ENCODE measurements at places on chromosomes 6 and 20. TPM values are rescaled to one million over a fixed set of nuclear protein-coding genes. Genes with fewer than 3 reads are reported as not detected.

The TAP2 gene
- 14.1 TPM for total RNA-seq

DNA sequence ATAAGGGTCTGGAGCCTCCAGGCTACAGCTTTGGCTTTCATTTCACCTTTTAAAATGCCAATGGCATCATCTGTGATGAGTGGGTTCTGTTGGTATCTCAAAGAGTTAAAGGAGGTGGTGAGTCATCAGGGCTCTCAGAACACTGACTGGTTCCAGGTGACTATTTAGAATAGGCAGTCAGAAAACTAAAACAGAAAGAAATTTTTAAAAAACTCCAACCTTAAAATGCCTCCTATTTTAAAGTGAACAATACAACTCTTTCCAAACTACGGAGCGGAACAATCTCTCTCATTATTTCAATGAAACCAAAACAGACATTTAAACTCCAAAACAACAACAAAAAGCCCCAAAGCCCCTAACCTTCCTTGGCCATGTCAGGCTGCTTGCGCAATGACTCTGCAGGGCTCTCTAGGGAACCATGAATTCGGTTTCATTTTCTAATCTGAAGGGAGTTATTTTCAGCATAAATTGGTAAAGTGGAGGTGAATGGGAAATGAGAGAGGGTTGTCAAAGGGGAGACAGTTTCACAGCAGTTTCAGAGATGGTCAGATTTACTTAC lies 194.9 kb downstream of the KIF6 start:
- DNase-seq, result no peak

The TFEB gene
- total RNA-seq, result 21.8 TPM

The OOEP gene
- not detected for total RNA-seq

DNA sequence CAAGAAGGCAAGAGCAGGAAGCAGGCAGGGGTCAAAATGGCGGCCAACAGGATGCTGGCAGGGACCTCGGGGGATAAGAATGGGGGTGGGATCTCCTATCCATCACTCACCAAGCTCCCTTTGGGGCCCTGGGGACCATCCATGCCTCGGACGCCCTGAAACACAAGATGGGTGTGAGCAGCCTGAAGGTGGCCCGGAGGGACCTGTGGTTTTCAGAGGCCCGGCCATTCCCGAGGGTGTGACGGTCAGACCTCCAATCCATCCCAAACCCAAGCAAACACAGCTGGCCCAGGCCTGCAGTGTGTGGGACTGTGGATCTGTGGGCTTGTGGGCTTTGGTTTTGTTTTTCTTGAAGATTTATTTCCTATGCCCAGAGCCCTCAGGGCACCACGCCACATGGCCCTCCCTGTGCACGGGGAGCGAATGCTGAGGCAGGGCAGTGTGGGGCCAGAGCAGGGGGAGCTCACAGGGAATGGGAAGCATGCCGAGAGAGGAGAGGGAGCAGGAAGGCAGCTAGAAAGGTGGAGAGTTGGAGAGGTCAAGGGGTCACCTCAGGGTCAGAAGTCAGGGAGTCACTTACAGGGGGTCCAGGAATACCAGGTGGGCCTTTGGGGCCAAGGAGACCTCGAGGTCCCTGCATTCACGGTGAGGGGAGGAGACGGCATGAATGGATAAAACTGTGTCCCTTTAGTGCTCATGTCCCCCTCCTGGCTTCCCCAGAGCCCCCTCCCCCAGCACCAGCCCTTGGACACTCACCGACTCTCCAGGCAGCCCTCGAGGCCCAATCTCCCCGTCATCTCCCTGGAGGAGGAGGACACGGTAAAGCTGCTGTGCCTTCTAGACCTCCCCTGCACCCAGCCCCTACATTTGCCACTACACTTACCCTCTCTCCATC lies 14.5 kb downstream of the COL11A2 start:
- no peak for DNase-seq

DNA sequence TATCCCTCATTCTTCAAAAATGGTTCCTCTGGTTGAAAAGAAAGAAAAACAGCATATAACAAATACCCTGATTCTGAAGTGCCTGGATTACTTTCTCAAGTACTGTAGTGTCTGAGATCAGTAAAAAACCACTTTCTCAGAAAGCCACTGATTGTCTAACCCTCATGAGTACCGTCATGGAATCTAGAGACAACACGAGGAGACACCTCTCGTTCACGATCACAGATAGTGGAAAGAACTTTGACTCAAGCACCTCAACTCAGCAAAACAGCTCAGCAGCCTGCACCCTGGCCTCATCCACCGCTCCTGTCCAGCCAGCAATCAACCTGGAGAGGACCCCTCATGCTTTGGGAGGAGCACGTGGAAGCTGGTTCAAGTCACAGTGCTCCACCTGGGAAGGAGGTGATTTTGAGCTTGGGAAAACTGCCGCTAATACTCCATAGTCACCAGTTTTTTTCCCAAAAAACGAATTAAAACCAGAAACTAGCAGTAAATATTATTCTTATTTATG lies 1.0 kb downstream of the SCML4 start:
- DNase-seq, result no peak

The LPA gene
- 0.22 TPM for total RNA-seq

The WFDC5 gene
- total RNA-seq, result not detected

- DNase-seq, result no peak
These were observed 231.9 kb downstream of the CD83 start for GRCh38 chr6:14349507-14349906.

GRCh38 chr6:116531675-116532570 lies 13.6 kb downstream of the TRAPPC3L start:
- DNase-seq, result peak; percentile 88

- DNase-seq, result no peak
These were observed 248.7 kb downstream of the C6orf118 start for GRCh38 chr6:165060720-165061119.
